ENCODE measurements at places on chromosomes 6 and 20. TPM values are rescaled to one million over a fixed set of nuclear protein-coding genes. Genes with fewer than 3 reads are reported as not detected.

DNA sequence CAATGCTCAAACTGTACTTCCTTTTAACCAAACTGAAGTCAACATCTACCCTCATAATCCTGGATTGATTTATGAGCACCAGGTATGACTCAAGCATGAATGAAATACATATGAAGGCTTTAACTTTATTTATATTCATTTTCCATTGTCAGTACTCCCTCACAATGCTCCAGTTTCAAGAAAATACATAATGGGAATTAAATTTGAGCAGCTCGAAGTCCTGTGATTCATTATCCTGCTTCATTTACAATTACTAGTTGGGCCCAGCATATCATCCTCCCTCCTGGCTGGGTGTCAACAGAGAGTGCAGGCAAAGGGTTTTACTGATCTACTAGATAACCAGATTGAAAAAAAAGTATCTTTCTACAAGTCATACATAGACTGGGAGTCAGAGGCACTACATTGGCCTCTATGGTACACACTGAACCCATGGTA lies 10.1 kb downstream of the SAMHD1 start:
- no peak for DNase-seq

Gene GLP1R
- not detected for total RNA-seq

DNA sequence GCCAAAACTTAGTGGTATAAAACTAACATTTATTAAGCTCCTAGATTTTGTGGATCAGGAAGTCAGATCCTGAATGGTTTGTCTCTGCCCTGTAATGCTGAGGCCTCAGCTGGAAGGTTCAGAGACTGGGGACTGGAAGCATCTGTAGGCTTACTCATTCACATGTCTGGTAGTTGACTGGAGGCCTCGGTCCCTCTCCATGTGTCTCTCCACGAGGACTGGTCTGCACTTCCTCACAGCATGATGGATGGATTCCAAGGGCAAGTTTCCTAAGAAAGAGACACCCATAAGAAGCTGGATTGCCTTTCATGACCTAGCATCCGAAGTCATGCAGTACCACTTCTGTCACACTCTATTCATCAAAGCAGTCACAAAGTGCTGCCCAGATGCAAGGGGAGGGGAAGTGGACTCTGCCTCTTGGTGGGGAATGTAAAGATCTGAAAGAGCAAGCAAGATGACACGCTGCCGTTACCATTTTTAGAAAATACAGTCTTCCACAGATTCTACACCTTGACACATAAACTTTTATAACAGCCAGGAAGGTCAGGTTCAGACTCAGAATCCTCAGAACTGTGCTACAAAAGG lies 17.2 kb upstream of the MDGA1 start:
- no peak for DNase-seq

- no peak for DNase-seq
These were observed 87.3 kb downstream of the TOX2 start for GRCh38 chr20:44001667-44002596.

DNA sequence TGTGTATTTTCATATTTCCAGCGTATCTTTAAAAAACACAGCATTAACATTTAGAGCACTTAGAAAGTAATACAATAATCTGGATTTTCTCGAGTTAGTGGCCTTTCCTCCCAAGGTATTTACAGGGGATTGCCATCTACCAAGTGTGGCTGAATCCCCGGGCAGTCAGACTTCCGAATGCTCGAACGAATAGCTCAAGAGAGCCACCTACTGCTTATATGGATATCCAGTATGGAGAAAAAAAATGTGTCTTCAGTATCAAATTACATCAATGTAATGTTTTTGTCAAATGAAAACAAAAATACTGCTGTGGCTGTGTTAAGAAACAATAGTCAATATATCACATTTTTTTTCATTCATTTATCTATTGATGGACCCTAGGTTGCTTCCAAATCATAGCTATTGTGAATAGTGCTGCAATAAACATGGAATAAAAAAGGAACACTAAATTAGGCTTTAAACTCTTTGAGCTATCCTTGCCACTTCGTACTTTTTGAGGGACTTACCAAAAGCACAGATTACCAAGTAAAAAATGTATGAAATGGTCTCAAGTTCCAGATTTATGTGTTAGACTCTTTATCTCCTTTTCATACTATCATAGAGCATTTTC lies 654.5 kb upstream of the PTCHD4 start:
- peak; percentile 31 for DNase-seq

All from OCI-LY7 (cell line).